ENCODE measurements at places on chromosomes 16 and 17. TPM values are rescaled to one million over a fixed set of nuclear protein-coding genes. Genes with fewer than 3 reads are reported as not detected.

- DNase-seq: peak; percentile 2
Measured at GRCh38 chr17:29905086-29905878, 24.7 kb downstream of the SSH2 start.

DNA sequence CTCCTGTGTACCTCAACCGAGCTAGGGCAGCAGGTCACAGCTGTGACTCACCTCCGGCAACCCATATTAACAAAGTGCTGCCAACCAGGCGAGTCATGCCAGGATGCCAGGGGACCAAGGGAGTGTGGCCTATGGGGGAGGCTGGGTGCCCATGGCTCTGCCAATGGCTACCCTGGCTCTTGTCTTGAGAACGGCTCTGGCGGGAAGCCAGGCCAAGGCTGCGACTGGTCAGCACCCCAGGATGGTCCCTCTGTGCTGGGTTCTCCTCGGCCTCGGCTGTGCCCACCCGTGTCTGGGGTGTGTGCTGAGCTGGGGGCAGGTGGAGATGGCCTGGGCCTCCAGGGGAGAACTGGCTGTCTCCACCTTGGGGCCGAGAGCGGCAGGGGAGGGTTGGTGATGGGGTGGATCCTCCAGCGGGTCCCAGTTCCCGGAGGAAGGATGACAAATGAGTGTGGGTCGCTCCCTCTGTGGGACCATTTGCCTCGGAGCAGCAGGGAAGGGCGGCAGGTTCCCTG is 75.8 kb downstream of the MRC2 start:
- DNase-seq: no peak

DNA sequence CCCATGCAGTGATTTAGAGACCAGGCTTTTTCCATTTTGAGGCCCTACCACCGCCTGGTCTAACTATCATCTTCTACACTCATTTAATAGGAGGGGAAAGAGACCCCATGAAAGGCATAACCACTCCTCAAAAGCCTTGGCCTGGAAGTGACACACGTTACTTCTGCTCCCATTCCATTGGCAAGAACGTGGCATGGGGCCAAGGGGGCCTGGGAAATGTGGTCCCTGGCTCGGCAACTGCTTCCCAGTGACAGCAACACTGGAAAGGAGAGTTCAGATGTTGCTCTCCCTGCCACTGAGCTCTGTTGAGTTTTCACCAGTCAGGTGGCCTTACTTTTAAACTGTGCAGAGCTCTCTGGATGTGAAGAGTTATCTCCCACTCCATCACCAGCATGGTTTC is 45.2 kb upstream of the MAP3K14 start:
- DNase-seq: no peak

Gene MIF4GD
- total RNA-seq: 28.0 TPM

GRCh38 chr16:85491798-85492294 is 121.3 kb upstream of the GSE1 start:
- no peak for DNase-seq

Gene TMC8
- 3.3 TPM for total RNA-seq

DNA sequence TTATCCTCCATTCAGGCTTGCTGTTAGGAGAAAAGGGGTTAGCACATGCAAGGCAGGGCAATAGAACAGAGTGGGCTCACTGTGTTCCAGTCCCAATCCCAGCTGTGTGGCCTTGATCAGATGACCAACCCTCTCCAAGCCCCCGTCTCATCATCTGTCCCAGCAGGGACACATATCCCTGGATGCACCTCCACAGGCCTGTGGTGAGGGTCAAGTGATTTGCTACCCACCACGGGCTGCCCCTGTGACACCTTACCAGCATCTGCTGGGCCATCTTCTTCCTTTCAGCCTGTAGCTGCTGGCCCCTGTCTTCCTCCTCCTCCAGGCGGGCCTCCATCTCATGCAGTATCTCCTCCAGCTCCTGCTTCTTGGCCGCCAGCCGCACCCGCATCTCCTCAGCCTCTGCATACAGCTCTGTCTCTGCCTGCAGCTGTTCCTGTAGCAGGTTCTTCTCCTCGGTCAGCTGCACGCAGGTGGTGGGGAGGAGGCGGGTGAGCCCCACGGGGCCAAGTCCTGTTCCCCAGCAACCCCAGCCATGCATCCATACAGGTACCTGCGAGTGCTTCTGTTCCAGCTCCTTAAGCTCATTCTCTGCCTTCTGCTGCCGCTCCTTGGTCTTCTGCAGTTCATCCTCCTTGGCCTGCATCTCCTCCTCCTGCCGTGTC is 91.3 kb downstream of the NDE1 start:
- no peak for DNase-seq

Gene PIMREG
- 115 TPM for total RNA-seq

- DNase-seq: no peak
Measured at GRCh38 chr17:9566067-9566466, 9.6 kb downstream of the STX8 start.

Gene PSME3
- total RNA-seq: 113 TPM

GRCh38 chr17:35449371-35449931 is 885 bp upstream of the SLFN13 start:
- DNase-seq: peak; percentile 61

Gene TAC4
- not detected for total RNA-seq

Gene ZG16B
- not detected for total RNA-seq

Gene INCA1
- total RNA-seq: 0.42 TPM

DNA sequence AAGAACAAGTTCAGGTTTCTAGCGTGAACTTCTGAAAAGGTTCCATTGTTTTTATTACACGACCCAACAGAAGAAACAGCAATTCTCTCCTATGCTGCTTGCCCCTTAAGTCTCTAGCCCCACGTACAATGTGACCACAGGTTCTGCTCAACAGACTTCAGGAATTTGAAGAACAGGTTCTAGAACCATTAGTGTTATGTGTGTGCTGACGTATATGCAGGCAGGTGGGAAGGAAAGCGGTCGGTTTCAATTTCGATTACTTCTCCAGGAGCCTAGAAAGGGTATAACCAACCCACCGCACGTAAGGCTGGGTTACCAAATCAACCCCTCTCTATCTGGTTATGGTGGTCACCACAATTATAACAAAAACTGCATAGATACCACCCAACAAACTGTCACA is 39.4 kb downstream of the XPO6 start:
- DNase-seq: no peak

DNA sequence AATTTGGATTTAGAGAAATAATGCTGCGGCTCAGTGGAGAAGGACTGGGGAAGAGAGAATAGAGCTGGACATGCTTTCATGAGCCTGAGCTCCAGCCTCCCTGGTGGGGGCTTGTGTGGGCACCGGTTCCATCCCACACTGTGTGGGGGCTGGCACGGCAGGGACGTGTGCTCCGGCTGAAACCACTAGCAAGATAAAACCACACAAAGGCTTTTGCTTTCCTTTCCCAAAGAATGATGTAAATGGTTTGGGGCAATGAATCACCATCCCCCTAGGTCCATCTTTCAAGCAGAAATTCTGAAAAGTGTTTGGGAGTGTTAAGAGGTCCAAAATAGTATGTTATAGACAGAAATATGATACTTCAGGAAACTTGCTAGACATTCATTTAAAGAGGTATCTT is 77.0 kb downstream of the CDH11 start:
- DNase-seq: no peak

DNA sequence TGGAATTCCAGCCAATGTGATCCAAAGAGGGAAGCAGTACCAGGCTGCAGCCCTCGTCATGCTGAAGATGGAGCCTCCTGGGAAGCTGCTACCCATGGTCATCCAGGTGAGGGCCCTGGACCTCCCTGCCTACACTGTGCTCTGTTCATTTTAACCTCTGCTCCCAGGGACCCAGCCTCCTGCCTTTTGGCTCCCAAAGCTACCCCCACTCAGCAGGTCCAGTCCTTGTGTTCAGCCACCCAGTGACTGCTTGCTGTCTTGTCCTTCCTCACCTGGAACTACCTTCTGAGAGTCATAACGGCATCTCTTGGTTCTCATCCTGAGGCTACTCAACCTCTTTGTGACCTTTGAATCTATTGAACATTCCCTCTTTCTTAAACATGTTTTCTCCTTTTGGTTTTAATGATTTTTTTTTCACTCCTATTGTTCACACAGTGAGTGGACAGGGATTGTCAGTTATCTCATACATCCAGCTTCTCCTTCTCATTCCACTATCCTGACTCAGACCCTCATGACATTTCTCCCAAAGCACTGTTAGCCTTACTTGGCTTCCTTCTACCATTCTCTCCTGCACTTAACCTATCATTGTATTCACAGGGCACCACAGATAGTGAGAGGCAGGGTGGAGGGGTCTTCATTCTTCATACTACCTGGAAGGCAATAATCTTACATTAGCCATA is 53.3 kb downstream of the GOSR1 start:
- DNase-seq: no peak

Gene BEAN1
- not detected for total RNA-seq

DNA sequence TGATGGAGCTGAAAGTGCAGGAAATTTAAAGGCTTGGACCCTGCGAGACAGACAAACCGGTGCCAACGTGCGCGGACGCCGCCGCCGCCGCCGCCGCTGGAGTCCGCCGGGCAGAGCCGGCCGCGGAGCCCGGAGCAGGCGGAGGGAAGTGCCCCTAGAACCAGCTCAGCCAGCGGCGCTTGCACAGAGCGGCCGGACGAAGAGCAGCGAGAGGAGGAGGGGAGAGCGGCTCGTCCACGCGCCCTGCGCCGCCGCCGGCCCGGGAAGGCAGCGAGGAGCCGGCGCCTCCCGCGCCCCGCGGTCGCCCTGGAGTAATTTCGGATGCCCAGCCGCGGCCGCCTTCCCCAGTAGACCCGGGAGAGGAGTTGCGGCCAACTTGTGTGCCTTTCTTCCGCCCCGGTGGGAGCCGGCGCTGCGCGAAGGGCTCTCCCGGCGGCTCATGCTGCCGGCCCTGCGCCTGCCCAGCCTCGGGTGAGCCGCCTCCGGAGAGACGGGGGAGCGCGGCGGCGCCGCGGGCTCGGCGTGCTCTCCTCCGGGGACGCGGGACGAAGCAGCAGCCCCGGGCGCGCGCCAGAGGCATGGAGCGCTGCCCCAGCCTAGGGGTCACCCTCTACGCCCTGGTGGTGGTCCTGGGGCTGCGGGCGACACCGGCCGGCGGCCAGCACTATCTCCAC is at the start of gene NOG:
NOG (plus strand) TSS at position 54 of the 674 bp plus-strand sequence; CDS start at position 579, 525 bp downstream.
- peak; percentile 83 for DNase-seq

DNA sequence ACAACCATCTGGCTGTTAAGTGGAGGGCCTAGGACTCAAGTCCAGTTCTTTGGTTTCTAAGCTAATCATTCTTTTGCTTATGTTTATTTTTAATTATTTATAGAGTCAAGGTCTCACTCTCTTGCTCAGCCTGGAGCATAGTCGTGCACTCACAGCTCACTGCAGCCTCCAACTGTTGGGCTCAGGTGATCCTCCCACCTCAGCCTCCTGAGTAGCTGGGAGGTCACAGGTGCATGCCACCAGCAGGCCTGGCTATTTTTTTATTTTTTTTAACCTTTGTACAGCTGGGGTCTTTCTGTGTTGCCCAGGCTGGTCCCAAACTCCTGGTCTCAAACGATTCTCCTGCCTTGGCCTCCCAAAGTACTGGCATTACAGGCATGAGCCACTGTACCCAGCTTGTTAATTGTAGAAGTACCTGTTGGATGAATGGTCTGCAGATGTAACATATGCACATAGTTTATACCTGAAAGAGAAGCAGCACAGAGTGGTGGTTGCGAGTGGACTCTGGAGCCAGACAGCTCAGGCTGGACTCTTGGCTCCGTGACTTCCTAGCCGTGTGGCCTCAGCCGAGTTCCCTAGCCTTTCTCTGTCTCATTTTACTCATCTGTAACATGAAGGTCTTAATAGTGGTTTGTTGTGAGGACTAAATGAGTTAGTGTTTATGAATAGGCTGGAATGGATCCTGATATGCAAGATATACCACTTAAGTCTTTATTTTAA is 337.5 kb downstream of the SNX29 start:
- DNase-seq: no peak

Gene CCL4
- total RNA-seq: not detected

DNA sequence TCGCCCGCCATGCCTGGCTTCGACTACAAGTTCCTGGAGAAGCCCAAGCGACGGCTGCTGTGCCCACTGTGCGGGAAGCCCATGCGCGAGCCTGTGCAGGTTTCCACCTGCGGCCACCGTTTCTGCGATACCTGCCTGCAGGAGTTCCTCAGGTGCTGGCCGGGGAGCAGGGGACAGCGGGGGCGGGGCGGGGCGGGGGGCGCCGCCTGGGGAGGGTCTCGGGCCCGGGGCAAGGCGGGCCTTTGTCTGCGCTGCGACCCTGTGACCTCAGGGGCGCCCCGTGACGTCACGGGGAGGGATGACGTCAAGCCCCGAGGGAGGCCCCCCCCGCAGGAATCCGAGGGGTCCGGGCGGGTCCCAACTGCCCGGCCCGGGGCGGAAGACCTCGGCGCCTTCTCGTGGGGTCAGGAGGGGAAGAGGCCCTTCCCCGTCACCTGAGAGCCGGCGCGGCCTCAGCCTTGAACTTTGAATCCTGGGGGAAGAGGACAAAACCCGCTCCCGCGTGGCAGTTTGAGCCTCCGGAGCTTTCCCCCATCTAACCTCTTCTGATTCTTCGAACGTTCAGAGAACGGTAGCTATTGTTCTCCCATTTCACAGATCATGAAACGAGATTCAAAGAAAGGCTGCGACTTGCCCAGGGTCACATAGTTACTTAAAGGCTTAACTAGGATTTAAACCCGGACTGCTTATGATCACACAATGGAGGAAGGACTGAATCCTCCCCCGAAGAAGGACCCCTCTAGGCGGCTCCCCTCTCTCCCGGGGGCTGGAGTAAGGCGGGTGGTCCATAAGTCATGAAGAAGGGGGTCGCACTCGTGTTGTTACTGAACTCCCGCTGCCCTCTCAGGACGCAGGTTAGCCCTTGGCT is 527 bp downstream of the TRAF4 start:
- peak; percentile 97 for DNase-seq

DNA sequence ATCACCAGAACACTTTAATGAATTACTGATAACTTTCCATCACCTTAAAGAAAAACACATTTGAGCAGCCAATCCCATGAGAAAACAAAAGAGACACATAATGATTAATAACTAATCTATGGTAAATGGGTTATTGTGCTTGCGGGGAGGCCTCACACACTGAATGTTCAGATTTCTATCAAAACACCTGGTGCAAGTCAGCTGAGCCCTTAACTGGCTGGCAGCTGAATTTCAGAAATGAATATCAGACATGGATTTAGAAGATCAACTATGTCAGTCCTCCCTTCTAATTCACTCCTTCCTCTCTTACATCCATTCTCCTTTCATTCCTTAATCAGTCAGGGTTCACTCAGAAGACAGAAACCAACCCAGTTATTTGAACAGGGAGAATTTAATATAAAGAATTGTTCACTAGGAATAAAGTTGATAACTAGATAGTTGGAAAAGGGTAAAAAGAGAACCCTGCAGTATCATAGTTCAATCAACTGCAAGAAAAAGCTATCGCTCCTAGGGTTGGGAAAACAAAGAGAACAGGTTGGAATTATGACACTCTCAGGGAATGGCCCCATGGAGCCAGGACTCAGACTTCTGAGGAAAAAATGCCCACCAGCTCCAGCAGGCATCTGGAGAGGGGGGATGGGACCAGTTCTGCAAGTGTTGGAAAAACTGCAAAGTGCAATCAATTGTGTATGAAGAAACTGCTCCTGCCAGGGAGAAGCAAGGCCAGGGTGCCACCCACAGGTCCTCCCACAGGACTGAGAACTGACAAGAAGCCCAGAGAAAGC is 577.1 kb upstream of the CDH5 start:
- DNase-seq: no peak

DNA sequence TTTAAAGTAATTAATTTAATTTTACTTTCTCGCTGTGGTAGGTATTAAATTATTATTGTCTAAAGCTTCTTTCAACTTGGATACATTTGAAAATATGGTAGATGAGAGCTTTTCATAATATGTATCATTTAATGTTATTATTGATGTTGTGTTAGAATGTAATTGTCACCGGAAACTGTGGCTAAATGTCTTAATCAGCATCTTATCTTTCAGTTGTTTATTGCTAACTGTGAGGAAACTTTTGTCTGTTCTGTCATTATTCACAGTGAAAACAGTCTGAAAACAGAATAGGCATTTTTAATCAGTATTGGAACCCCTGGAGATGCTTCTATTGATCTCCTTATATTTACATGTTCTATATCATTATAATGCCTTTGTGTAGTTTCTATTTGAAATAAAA is 120.7 kb downstream of the STXBP4 start:
- DNase-seq: no peak

Data from H7 (cell line).